ENCODE measurements at places on chromosomes 16 and 17.

GRCh38 chr17:8173056-8173870, 2.9 kb downstream of the TMEM107 start:
- DNase-seq = peak; percentile 93

- no peak for DNase-seq
These were observed 20.6 kb downstream of the MPRIP start for GRCh38 chr17:17062866-17063265.

DNA sequence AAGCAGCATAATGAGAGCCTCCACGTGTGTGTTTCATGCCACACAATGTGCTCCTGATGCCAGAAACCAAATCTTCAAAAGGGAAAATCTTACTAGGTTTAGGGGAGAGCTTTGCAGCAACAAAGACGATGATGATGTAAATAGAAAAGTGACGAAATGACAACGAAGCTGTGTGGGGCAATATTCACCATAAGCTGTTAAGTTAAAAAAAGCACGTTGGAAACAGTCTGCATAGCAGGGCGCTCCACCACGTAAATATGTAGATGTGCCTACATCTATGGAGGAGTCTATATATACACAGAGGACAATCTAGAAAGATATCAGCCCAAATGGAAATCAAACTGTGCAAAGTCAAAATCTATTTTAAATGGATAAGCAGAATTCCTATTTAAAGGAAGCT, 61.0 kb downstream of the RPH3AL start:
- DNase-seq = no peak

- no peak for DNase-seq
These were observed 185.6 kb downstream of the UTP18 start for GRCh38 chr17:51445946-51446345.

DNA sequence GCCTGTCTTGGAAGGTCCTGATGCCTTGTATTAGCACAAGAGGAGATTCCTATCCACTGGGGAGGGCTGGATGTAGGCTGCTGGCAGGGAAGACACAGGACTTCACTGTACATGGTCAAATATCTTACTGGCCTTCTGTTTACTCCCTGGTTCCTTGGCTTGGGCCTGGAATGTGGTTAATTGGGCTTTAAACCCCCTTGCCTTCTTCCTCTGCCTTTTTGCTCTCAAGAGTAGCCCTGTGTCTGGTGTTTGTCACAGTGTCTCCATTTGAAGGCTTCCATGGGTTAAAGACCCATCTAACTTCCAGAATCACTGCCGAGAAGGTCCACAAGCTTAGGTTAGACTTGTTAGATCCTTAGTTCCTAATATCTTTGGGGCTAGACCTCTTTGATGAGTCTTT, 7.1 kb upstream of the CHCT1 start:
- DNase-seq = no peak

- DNase-seq = no peak
These were observed 281.5 kb downstream of the SEC14L1 start for GRCh38 chr17:77422104-77422747.
